ENCODE measurements at places on chromosomes 6 and 20. TPM values are rescaled to one million over a fixed set of nuclear protein-coding genes. Genes with fewer than 3 reads are reported as not detected.

Gene SPATA25
- polyA plus RNA-seq = 0.73 TPM

Gene METTL24
- not detected for polyA plus RNA-seq

Gene GRIK2
- polyA plus RNA-seq = not detected

Gene PTPRT
- not detected for polyA plus RNA-seq

Gene AGER
- polyA plus RNA-seq = 10.9 TPM

Gene SLC22A3
- not detected for polyA plus RNA-seq

All from K562 (cell line).